Activated T-helper 17 cell treated with anti-CD3 and anti-CD28 coated beads, Interleukin-2, amount 50 U/mL, for 72 hours (primary cell): ENCODE measurements at places on chromosomes 1 and 21. TPM values are rescaled to one million over a fixed set of nuclear protein-coding genes. Genes with fewer than 3 reads are reported as not detected.

The SMCP gene
- not detected for total RNA-seq

The KRTAP13-2 gene
- total RNA-seq: not detected

The LENEP gene
- total RNA-seq: 0.97 TPM

The CYP4A22 gene
- total RNA-seq: not detected

The KRTAP7-1 gene
- not detected for total RNA-seq

The OVAAL gene
- not detected for total RNA-seq

The CD2 gene
- 473 TPM for total RNA-seq

The MRPS6 gene
- 131 TPM for total RNA-seq

The SLC5A3 gene
- total RNA-seq: 35.5 TPM
